ENCODE measurements at places on chromosomes 3 and 15.

DNA sequence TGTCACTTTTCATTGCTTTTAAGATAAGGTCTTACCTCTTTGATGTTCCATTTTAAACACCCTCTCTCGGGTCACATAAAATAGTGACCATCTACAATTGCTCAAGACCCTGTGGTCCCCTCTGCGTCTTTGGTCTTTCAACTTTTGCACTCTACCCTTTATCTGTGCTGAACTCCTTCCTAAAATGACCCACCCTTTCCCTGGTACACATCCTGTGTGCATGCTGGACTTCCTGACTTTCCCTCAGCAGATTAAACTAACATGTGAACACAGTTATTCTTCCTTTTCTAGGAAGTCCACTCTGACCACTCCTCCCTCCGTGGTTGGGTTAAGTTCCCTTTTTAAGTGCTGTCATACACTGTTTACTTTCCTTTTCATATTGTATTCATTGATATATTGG is 414.2 kb downstream of the GABRB3 start:
- no peak for DNase-seq

DNA sequence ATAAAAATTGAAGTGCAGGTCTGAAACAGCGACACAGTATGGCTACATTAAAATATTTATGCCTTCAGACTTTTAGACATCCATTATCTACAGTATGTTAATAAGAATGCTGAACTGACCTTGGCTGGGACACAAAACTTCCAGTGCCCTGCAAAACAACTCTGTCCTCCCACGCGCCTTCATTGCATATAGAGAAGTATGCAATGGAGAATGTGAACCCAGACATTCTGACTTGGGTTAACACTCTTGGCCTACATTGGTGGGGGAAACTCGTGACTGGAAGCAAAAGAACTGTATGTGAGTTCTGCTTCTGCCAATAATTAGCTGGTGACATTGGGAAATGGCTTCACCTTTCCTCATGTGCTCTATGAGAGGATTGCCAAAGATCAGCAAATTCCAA is 110.5 kb upstream of the SLC24A5 start:
- DNase-seq = no peak

GRCh38 chr15:79339588-79340314 is 28.8 kb downstream of the TMED3 start:
- DNase-seq = no peak

DNA sequence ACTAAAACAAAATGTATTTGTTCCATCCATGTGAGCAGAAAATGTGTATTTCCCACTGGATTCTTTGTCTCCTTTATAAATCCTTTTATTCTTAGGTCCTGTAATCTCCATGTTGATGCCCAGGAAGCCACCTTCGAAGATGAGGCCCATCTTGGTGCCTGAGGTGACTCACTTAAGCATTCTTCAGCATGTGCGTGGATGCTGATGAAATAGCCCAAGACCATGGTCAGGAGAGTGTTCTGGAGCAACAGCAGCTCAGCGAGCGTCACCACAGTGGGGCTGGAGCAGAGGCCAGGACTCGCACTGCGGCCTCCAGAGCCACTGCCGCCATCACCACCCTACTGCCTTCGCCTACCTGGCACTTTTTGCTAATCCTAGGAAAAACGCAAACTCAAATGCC is 520.9 kb downstream of the FHIT start:
- no peak for DNase-seq

DNA sequence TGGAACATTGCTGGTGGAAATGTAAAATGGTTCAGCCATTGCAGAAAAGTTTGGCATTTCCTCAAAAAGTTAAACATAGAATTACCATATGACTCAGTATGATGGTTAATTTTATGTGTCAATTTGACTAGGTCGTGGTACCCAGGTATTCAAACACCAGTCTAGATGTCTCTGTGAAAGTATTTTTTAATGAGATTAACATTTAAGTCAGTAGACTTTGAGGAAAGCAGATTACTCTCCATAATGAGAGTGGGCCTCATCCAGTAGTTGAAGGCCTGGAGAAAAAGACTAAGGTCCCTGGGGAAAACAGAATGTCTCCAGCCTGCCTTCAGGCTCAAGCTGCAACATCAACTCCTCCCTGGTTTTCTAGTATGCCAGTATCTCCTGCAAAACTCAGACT is 42.3 kb upstream of the TMEM87A start:
- no peak for DNase-seq

GRCh38 chr15:89462198-89462912 is 34.0 kb downstream of the RHCG start:
- DNase-seq = no peak

GRCh38 chr3:18743761-18744160 is 318.6 kb upstream of the SATB1 start:
- no peak for DNase-seq

DNA sequence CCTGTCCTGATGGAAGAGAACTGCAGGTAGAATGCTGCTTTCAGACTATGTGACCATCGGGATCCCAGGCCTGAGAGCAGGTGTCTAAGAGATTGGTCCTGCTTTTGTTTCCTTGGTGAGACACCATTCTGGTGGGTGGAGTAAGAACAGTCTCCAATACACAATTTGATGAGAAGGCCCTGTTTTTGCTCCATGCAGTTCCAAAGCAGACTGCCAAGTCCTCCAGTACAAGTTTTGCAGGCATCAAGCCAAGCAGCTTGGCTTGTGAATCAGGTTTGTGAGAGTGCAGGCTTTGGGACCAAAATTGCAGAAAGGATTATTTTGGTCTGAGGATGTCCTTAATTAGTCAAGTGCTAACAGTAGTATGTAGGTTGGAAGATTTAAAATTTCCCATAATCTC is 381.6 kb downstream of the FOXP1 start:
- DNase-seq = no peak

GRCh38 chr15:89912674-89913396 is at the start of gene ARPIN:
TSS of gene ARPIN (minus strand) at chr15:89912952. CDS start at chr15:89912835, 117 bp downstream.
- DNase-seq = no peak

GRCh38 chr3:81913886-81914663 is 152.6 kb upstream of the GBE1 start:
- DNase-seq = no peak
